ENCODE measurements at places on chromosomes 2 and 18.

GRCh38 chr2:182717816-182718215, 1.8 kb downstream of the DNAJC10 start:
- no peak for ATAC-seq

GRCh38 chr2:17792515-17792914, 23.7 kb upstream of the MSGN1 start:
- no peak for ATAC-seq

DNA sequence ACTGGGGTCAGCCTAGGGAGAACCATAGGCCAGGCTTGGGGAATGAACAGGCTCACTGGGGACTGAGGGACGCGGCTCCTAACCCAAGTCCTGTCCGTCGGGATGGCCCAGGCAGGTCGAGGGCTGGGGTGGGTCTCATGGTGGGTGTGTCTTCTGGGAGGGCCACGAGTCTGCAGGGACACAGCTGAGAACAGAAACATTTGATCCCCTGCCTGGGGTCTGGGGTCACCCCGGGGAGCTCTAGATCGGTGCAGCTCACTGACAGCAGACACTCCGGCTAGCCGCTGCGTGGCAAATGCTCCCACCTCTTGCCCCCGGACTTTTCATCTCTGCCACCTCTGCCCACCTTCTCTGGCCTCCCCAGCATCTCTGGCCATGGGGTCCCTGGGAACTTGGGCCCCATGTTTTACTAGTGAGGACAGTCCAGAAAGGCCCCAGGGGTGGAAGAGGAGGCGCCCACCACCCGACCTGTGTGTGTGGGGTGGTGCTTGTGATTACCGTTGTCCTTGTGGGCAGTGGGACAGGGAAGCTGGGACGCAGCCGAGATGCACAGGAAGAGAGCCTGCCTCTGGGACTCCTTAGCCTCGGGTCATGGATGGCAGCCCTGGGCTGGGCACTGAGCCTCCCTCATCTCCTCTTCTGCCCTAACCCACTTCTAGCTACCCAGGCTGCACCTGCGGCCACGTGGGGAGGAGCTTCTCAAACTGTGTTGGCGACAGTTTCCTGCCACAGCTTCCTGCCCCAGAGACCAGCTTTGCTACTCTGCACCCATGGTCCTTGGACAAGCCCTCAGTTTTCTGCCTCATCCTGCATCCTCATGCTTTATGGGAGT, 4.9 kb downstream of the ZAP70 start:
- peak; percentile 67 for ATAC-seq

DNA sequence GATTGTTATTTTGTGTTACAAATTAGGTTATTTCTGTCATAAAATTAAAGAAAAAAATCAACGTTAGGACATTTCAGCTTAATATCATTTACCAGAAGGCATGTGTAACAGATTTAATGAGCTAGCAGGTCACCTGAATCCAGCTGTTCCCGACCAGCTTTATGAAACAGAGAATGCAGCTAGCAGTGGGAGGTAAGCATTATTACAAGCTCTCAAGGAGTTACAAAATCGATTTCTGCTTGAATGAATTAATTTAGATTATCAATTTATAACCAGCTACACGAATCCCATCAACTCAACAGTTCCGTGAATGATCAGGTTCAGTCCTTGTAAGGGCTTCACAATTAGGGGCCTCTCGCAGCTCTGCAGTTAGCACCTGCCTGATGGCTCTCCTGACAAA, 211.9 kb downstream of the PTGR3 start:
- no peak for ATAC-seq

- ATAC-seq, result no peak
Measured at GRCh38 chr2:529424-529823, 147.8 kb downstream of the TMEM18 start.

GRCh38 chr2:231361701-231362554, 33.6 kb upstream of the B3GNT7 start:
- ATAC-seq, result peak; percentile 53

DNA sequence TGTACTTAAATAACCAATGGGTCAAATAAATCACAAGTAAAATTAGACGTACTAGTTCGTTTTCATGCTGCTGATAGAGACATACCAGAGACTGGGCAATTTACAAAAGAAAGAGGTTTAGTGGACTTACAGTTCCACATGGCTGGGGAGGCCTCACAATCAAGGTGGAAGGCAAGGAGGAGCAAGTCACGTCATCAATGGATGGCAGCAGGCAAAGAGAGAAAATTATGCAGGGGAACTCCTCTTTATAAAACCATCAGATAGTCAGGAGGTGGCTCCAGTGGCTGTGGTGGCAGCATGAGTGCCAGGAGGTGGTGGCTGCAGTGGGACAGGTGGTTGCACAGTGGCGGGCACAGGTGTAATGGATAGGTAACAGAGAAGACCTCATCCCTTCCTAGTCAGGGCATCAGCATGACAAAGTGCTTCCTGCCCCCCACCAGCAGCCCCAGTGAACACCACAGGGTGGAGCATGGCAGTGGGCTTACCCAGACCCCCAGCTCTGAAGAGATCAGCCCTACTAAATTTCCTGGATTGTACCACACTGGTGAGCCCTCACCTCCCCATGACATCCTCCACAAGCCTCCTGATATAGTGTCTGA, 6.9 kb upstream of the CHST10 start:
- no peak for ATAC-seq

DNA sequence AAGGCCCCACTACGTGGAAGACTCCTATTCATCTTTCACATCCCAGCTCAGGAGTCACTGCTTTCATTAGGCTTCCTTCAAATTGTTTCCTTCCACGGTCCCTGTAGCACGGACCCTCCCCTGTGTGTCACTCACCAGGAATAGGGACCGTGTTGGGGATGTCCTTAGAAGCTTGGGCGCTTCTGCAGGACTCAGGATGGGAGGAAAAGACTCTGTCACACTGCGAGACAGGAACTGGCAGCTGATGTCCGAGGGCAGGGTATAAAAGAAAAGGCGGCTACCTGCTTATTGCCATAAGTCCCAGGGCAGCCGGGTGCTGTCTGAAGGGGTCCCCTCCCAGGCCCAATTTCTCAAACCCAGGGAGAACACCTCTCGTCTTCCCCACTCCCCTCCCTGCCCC, 79.1 kb downstream of the BCL2L11 start:
- no peak for ATAC-seq

GRCh38 chr2:160917850-160918249, 242.4 kb upstream of the TANK start:
- ATAC-seq, result no peak

DNA sequence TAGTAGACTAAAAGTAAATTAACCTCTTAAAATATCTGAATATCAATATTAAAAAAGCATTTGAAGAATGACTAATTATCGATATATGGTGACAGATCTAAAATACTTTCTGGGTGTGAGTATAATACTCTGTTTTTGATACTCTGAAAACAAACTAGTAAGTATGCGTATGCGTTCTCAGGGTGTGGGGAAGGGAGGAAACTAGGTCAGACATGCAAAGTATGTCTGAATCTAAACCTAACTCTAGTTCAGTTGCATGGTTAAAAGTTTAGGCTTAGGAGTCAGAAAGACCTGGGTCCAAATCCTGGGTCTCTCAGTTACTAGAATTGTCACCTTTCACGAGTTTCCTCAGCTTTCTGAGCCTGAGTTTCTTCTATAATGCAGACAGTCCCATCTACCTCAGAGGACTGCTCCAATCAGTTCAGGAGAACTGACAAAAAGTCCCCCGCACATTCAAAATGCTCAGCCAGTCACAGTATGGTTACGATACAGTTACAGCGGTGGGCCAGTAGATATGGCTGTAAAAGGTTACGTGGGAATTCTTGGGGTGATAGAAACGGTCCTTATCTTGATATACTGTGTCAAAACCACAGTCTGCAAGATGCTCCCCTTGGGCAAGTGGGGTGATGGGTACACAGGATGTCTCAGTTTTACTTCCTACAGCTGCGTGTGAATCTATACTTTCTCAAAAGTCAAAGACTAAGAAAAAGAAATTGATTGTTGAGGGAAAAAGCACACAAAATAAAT, 29.2 kb downstream of the UNC50 start:
- peak; percentile 83 for ATAC-seq

GRCh38 chr2:1914541-1915165, 170.3 kb upstream of the PXDN start:
- no peak for ATAC-seq

- ATAC-seq, result no peak
Measured at GRCh38 chr2:171431677-171432167, 2.1 kb downstream of the METTL8 start.

- no peak for ATAC-seq
Measured at GRCh38 chr18:3816610-3817363, 366.8 kb downstream of the TGIF1 start.

DNA sequence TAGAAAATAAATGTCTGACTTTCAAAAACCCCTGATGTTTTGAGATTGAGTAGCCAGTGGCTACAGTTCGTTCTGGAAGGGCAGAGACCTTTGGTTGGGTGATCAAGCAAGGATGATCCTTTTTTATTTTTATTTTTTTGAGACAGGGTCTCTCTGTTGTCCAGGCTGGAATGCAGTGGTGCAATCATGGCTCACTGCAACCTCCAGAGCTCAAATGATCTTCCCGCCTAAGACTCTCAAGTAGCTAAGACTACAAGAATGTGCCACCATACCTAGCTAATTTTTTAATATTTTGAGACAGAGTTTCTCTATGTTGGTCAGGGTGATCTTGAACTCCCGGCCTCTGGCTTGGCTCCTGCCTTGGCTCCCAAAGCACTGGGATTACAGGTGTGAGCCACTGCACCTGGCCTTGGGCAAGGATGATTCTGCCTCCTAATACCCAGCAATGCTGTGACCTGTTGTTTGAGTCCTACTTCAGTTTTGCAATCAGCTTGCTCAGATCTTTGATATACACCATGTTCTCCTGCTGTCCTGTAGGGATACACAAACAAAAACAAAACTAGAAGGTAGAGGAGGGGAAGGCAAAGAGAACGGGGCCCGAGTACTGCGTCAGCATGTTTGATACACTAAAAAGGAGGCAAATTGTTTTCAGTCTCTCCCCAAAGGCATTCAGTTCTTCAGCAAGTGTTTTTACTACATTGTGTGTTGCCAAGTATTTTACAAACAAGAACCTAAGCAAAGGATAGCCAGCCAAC, 59.2 kb upstream of the LYPD6B start:
- no peak for ATAC-seq

- no peak for ATAC-seq
Measured at GRCh38 chr18:10841203-10841602, 308.2 kb downstream of the PIEZO2 start.

GRCh38 chr2:74074487-74074886, 73.2 kb downstream of the BOLA3 start:
- ATAC-seq, result no peak

DNA sequence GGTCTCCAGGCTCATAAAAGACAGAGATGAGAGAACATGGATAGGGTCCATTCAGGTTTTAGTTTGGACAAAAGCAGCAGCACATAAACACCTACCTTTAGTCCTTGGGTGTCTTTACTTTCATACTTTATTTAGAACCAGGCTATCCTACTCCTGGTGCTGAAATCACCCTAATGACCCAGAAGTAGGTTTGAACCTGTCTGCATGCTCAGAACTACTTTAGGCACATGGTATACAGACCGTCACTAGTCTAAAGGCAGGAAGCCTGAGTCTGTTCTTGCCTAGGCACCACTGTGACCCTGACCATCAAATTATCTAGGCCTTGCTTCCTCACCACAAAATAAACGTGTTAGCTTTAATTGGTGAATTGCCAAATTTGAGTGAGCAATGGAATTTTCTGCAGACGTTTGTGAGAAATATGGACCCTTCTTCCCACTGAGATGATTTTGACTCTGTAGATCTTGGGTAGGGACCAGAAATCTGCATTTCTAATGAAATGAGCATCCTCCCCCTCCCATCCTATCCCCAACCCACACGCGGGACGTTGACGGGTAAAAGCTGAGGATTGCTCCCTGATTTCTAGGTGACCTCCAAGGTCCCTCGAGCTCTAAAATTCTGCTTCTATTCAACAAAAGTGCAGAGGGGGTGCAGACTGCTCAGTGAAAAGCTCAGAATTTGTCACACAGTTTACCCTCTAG, 75.1 kb downstream of the PLEKHM3 start:
- no peak for ATAC-seq

- no peak for ATAC-seq
Measured at GRCh38 chr2:145617906-145618305, 1098.0 kb upstream of the ZEB2 start.

DNA sequence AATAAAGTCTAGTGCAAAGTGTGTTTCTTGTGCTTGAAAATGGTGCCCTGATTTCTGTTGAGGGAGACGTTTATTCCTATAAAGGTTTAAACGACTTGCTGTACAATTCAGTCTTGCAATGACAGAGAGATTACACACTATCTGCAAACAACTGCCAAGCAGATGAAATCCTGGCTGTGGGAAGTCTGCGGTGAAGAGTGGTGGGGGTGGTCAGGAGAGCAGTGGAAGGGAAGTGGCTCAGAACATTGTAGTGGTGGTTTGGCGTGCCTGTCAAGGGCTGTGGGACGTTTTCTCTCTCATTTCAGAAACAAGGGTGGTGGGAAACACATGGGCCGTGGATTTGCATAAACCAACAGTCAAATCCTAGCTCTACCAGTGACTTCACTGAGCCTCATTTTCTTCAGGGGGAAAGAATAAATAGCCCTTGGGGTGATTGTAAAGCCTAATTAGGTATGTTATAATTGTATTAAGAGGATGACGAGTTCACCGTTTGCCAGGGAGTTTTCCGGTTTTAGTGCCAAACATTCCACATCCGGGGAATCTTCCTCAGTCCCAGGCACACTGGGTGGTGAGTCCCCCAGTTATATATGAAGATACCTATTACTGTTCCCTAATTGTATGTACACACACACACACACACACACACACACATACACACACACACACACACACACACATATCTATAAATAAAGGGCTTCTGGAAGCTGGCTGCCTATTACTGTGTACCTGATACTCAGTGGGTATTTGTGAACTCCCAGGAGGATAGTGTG, 115.0 kb downstream of the SPTBN1 start:
- peak; percentile 36 for ATAC-seq

- ATAC-seq, result no peak
Measured at GRCh38 chr18:36660311-36660710, 168.5 kb downstream of the TPGS2 start.

GRCh38 chr2:128585706-128586105, 267.0 kb upstream of the HS6ST1 start:
- no peak for ATAC-seq

GRCh38 chr18:8998481-8999217, 103.8 kb upstream of the NDUFV2 start:
- no peak for ATAC-seq

- no peak for ATAC-seq
Measured at GRCh38 chr2:168120310-168120709, 127.1 kb downstream of the STK39 start.

DNA sequence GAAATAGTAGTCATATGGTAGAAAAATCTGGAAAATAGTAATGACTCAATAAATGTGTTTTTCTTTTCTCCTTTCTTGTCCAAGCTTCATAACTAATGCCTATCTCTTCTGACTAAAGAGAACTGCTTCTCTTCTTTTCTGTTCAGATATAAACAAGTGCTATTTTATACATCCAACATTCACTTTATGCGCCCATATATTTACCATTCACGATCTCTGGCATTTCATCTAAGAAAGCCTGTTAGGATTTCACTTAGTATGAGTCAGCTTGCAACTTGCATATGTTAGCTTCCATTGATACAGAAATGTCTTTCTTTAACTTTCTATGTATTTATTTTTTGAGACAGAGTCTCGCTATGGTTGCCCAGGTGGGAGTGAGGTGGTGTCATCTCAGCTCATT, 224.9 kb downstream of the VAPA start:
- no peak for ATAC-seq

Measured in activated CD4-positive, CD25-positive, alpha-beta regulatory T cell treated with anti-CD3 and anti-CD28 coated beads, Interleukin-2, amount 50 U/mL, for 24 hours (primary cell).